ENCODE measurements at places on chromosomes 5 and 9.

DNA sequence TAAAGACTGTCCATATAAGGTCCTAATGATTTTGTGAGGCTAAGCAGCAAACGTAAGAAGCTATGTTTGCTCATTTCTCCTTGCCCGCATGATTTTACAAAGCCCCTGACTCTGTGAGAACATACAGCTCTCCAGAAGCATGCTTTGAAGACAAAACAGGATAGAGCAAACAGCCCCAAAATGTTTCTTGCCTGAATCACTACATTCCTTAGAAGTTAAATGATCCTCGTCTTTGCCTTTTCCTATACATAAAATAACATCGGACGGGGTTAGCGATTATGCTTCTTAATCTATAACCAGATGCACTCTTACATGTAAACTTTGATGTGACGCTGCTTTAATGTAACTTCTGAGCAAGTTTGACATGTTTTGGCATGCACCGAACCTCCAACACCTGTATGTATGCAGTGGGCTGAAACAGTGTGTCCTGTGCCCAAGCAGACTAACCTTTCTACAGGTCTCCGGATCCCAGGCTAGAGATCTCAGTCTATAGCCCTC lies 353.7 kb downstream of the CETN3 start:
- DNase-seq: no peak

DNA sequence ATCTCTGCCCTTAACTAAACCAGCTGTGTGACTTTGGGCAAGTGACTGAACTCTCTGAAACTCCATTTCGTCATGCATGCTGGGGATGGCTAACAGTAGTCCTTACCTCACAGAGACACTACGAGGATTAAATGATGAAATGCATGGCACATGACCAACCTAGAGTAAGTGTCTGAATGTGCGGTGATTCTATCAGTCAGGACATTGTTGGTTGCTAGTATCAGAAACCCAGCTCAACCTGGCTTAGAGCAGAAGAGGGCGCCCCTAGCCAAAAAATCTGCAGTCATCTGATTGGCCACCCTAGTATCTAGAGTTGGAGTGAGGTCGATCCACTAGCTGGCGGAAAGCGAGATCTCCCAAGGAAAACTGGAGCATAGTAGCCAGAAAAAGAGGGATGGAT lies 25.2 kb downstream of the NEURL1B start:
- no peak for DNase-seq

GRCh38 chr9:128361296-128361985 lies 9.7 kb upstream of the URM1 start:
- no peak for DNase-seq

DNA sequence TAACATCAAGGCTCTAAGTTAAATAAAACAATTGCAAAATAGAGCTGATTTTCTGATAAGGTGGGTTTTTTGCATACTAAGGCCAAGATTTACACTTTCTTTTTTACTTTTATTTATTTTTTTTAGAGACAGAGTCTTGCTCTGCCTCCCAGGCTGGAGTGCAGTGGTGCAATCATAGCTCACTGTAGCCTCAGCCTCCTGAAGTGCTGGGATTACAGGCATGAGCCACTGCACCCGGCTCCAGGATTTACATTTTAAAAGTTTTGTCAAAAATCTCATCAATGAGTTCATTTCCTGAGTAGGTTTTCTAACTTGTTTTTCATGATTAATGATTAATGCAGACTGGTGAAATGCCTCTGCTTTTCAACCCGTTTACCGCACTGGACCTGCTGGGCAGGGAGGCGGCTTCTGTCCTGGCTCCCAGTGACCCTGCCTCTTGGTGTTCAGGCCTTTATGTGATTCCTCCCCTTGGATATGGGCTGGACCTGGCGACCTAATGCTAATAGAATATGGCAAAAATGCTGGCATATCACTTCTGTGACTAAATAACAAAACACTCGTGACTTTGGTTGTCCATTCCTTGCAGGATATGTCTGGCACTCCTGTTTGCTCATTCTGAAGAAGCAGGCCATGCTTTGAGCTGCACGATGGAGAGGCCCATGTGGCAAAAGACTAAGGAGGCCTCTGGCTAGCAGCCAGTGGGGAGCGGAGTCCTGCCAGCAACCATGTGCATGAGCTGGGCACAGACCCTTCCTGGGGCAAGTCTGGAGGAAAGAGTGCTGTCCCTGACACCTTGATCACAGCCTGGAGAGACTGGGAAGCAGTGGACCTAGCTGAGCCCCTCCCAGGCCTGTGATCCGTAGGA lies 72.2 kb upstream of the PTCH1 start:
- no peak for DNase-seq

DNA sequence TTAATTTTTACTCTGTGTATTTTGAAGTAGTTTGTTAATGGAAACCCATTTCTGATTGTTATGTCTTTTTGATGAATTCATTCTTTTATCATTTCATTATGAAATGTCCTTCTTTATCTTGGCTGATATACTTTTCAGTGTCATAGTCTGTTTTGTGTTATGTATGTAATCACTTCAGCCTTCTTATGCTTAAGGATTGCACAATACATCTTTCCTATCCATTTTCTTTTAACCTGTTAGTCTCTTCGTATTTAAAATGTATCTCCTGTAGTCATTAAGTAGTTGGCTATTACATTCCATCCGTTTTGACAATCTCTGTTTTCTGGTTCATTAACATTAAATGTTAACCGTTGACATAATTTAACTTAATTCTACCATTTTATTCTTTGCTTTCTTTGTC lies 344.6 kb upstream of the CTNND2 start:
- DNase-seq: no peak

DNA sequence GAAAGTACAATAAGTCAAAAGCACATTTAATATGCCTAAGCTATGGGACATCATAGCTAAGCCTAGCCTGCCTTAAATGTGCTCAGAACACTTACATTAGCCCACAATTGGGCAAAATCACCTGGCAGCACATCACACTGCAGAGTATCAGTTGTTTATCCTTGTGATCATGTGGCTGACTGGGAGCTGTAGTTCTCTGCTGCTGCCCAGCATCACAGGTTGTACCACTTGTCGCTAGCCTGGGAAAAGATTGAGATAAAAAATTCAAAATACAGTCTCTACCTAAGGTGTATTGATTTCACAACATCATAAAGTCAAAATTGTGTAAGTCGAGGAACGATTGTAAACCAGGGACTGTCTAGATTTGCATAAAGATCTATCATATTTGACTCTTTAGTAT lies 58.6 kb downstream of the CAMK4 start:
- no peak for DNase-seq

DNA sequence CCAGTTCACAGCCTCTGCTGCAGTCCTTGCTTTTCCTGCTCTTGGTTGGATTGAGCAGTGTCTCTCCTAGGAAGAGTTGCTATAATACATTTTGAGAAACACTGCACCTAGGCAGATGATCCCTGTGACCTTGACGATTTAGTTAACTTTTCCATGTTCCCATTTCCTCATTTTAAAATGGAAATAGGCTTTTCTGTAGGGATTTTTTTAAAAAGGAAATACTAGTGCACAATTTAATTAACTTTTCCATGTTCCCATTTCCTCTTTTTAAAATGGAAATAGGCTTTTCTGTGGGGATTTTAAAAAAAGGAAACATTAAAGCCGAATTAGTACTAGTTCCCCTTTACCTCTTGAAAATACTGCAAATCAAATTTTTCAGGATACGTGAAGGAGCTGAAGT lies 4.7 kb downstream of the ATP6V0E1 start:
- no peak for DNase-seq

GRCh38 chr9:115766370-115766955 lies 387.1 kb upstream of the PAPPA start:
- DNase-seq: no peak

DNA sequence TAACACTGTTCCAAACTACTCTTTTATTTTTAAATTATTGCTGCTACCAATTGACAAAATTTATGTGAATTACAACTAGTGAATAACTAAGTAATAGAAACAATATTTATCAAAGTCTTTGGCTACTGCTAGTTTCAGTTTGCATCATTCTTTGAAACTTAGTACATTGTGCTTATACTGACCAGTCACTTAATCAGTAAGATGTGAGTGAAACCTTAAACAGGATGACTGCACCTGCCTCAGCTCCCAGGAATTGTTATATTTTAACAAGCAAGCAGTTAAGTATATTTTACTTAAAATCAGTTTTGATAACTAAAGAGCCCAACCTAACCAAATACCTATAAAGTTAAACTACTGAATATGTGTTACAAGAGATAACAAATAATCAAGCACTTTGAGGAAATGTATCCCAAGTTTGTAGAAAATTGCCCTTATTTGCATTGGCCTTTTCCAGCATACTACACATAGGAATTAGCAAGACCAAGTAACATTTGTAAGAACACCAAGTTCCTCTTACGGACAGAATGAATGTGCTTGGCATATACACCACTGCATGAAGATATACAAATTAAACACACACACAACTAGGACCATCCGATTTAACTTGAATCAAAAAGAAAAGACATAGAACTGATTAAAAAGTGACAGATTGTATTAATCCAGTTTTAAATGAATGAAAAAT lies 545.5 kb upstream of the DAB2 start:
- no peak for DNase-seq

- peak; percentile 66 for DNase-seq
Observed at GRCh38 chr5:138438724-138439476, at the start of gene REEP2. Gene REEP2, plus strand, starts transcription at chr5:138439057. Its CDS starts 152 bp downstream, at chr5:138439209.

GRCh38 chr5:142242272-142242671 lies 82.5 kb downstream of the SPRY4 start:
- no peak for DNase-seq

DNA sequence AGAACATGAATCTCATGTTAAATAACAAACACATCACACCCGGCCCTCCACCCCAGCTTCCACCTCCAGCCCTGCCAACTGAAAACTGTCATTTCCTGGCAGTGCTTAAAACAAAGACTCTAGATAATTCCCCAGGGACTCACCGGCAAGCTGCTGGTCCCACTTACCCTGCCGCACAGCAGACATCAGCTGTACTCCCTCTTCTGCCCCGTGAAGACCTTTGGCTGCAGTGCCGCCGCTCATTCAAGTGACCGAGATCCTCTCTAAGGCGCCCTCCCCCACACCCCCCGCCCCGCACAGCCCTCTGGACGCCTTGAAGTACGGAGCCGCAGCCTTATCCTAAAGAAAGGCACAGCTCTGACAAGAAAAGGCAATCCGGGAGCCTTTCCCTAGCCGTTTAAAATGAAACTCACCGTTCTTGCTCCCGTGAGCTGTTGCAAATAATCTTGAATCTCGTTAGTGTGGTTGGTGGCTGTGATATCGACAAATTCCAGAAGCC lies 434 bp downstream of the GLRX start:
- no peak for DNase-seq

- DNase-seq: no peak
Observed at GRCh38 chr5:160303690-160304089, 8.7 kb downstream of the CCNJL start.

DNA sequence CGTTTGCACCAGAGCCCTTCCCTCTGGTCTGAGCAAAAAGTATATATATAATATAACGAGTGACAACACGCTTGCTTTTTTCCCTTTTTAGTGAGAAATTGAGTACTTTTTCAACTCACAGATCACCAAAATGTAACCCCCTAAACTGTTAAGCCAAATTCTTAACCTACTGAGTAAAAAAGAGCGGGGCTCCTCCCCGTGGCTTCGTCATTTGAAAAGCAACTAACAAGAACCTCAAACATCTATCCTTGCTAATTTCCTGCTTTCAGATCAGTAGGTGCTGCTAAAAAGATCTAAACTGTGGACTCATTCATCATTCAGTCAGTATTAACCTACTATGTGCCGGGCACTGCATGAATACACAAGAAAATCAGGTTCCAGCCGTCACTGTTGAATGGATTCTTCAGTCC lies 1.0 kb upstream of the PTBP3 start:
- DNase-seq: no peak

DNA sequence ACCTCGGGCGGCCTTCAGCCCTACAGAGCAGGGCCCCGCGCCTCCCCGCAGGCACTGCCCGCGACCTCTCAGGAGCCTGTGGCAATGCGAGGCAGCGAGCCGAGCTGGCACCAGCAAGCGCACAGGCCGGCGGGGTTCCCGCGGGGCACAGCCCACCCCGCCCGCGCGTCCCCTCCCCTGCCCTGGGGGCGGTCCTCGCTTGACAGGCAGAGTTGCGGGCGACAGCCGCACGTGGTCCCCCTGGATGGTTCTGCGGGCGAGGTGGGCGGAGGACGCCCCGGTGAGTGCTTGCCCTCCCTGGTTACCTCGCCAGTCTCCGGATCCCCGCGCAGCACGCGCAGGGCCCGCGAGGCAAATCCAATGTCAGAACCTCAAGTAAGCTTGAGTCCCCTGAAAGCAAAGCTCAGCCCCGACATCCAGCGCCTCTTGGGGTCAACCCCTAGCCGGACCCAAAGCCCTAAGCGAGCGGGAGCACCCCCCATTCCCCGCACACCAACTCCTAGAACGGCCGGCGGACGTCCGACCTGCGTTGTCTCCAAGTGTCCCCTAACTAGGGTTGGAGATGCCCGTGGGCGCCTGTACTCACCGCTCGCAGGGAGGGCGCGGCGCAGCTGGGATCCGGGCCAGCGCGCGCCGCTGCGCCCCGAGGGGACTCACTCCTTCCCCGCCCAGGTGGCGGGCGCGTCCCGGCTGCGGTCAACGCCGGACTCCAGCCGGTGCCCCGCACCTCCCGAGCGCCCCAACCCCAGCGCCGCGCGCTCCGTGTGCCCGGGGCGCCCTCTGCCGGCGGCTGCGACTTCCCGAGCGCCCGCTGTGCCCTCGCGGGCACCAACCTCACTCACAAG lies at the start of gene DRD1:
TSS of gene DRD1 (minus strand) at position 123 of the 845 bp plus-strand sequence. CDS start 1,083 bp downstream, outside the sequence.
- peak; percentile 48 for DNase-seq

DNA sequence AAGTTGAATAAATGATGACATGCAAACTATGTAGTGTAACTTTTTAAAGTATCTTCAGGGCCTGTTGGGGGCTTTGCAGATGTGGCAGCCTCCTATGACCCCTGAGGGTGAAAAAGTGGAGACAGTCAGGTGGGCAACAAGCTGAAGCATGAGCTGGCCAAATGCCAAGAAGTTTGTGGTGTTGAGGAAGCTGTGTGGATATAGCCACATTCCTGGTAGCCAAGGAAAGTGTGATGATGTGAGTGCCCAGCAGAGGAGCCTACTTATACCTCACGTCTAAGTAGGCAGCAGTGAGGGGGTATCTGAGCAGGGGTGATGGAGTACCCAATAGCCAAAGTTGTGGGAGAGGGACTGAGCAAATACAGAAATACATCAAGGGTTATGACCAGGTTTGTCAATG lies 621.2 kb upstream of the CDH6 start:
- no peak for DNase-seq

GRCh38 chr9:104899759-104900247 lies 28.2 kb downstream of the ABCA1 start:
- no peak for DNase-seq

GRCh38 chr5:32131604-32132003 lies 42.5 kb downstream of the GOLPH3 start:
- no peak for DNase-seq

GRCh38 chr5:61994171-61994570 lies 311.8 kb upstream of the KIF2A start:
- no peak for DNase-seq

- no peak for DNase-seq
Observed at GRCh38 chr5:683551-684481, 9.3 kb downstream of the TPPP start.

GRCh38 chr5:5178136-5178535 lies 38.0 kb downstream of the ADAMTS16 start:
- DNase-seq: no peak

DNA sequence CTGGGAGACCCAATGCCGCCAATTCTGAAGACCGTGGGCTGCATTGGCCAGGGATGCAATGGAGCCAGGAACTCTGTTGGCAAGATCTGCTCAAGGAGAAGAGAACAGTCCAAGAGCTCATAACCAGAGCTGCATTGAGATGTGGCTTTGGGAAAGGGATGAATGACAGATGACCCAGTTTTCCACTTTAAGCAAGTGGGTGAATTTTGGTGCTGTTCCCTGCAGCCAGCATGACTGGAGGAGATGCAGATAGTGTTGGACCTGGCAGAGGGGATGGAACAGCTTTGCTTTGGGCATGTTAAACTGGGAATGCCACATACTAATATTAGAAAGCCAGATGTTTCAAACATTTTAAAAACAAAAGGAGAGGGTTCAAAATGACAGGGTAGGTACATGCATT lies 143.1 kb downstream of the FSTL4 start:
- DNase-seq: no peak

Data from stimulated activated CD4-positive, alpha-beta T cell treated with anti-CD3 and anti-CD28 coated beads, Interleukin-1b, Interleukin-23, amount 100 ng/mL, for 4 hours (primary cell).